GM12892 (cell line): ENCODE measurements at places on chromosomes 6 and 20.

DNA sequence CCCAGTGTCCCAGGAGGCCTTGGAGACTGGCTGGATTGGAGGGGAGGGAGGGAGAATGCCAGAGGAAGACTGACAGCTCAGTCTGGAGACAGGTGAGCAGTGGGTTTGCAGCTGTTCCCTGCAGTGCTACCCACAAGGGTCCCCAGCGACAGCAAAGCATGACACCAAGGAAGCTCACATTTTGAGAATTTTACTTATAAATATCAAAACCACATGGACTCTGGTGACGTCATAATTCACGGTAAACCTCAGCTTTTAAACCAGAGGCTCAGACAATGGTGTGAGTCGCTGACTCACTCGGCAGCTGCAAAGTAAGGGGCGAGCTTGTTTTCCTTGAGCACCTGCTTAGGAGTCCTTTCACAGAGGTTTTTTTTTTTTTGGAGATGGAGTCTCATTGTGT is 65.2 kb downstream of the THBS2 start:
- no peak for DNase-seq

DNA sequence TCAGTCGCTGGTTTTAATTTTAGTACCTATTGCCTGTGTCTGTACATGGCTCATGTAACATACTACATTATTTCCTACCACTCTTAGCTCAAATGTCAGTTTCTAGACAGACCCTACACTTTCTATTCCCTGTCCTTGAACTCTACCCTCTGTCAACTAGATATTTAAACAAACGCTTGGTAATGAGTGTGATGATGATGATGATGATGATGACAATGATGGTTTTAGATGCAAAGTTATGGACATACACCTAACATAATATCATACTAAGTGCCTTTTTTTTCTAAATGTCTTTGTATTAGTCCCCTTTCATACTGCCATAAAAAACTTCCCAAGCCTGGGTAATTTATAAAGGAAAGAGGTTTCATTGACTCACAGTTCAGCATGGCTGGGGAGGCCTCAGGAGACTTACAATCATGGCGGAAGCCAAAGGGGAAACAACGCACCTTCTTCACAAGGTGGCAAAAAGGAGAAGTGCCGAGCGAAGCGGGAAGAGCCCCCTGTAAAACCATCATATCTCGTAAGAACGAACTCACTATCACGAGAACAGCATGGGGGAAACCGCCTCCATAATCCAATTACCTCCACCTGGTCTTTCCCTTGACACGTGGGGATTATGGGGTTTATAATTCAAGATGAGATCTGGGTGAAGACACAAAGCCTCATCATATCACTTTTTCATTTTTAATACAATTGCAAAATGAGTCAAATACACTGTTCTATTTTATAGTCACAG is 87.1 kb downstream of the IBTK start:
- no peak for DNase-seq

DNA sequence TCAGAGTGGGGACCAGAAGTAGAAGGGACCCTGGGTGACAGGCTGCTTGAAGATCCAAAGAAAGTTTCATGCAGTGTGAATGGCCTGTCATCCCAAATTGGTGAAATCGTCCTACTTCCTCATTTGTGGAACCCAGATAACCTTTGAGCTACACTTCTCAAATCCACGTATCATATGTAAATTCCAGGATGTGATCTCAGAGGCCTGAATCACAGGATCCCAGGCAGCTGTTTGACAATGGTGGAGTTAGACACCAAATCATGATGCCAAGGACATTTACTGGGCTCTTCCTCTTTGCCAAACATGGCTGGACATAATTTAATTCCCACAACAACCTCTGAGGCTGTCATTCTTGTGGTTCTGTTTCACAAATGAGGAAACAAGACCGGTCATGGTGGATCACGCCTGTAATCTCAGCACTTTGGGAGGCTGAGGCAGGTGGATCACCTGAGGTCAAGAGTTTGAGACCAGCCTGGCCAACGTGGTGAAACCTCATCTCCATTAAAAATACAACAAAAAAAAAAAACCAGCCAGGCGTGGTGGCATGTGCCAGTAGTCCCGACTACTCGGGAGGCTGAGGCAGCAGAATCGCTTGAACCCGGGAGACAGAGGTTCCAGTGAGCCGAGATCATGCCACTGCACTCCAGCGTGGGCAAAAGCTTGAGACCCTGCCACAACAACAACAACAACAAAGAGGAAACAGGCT is 39.9 kb upstream of the TTPAL start:
- DNase-seq, result no peak

GRCh38 chr6:27894839-27895762 is 17.1 kb downstream of the OR2B2 start:
- DNase-seq, result no peak

GRCh38 chr20:10729785-10730184 is 56.0 kb upstream of the JAG1 start:
- DNase-seq, result no peak

GRCh38 chr6:34177181-34177591 is 31.3 kb upstream of the GRM4 start:
- no peak for DNase-seq

DNA sequence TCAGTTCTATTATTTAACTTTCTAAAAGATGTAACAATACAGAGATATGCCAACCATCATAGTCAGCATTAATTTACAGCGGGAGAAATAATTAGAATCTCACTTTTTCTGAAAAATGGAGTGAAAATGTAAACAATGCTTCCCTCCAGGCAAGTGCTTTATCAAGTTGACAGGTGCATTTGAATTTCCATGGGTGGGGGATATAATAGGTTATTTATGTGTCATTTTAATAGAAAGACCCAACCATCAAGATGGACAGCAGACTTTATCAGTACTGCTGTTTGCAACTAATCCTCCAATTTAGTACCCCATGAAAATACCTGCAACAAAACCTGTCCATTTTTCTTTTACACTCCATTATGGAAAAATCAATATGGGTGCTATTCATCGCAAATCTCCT is 780.1 kb downstream of the TFAP2A start:
- no peak for DNase-seq

GRCh38 chr6:7697820-7698623 is 27.9 kb upstream of the BMP6 start:
- no peak for DNase-seq

GRCh38 chr6:25279748-25280343 is 672 bp downstream of the CARMIL1 start:
- peak; percentile 20 for DNase-seq

DNA sequence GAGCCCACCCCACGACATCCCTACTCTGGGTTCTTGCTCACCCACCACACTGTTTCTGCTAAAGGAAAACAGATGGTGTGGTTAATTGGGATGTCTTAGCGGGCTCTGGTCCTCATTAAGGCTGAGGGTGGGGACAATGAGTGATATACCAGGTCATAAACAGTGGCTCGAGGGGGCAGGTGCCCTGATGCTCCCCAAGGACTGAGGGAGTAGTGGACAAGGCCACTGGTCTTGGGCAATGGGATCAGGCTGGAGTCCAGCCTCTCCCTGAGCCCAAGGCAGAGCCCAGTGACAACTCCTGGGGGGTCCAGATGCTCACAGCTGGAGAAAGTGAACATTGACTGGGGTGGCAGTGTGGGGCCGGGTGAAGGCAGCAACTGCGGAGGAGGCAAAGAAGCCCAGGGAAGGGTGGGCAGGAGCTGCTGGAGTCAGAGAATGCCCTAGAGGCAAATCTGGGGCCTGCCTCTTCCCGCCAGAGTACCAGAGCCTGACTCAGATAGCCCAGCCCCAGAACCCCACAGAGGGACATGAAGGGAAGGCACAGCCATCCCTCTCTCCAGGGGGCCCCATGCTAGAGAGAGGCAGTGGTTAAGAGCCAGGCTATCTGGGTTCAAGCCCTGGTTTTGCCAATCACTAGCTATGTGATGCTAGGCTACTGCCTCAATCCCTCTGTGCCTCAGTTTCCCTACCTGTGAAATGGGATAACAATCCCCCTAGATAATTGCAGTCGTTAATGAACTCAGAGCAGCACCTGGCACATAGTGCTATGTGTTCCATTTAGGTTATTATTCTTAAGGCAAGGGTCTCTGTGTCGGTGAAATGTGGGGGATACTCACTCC is 72.3 kb downstream of the MRPL14 start:
- no peak for DNase-seq

DNA sequence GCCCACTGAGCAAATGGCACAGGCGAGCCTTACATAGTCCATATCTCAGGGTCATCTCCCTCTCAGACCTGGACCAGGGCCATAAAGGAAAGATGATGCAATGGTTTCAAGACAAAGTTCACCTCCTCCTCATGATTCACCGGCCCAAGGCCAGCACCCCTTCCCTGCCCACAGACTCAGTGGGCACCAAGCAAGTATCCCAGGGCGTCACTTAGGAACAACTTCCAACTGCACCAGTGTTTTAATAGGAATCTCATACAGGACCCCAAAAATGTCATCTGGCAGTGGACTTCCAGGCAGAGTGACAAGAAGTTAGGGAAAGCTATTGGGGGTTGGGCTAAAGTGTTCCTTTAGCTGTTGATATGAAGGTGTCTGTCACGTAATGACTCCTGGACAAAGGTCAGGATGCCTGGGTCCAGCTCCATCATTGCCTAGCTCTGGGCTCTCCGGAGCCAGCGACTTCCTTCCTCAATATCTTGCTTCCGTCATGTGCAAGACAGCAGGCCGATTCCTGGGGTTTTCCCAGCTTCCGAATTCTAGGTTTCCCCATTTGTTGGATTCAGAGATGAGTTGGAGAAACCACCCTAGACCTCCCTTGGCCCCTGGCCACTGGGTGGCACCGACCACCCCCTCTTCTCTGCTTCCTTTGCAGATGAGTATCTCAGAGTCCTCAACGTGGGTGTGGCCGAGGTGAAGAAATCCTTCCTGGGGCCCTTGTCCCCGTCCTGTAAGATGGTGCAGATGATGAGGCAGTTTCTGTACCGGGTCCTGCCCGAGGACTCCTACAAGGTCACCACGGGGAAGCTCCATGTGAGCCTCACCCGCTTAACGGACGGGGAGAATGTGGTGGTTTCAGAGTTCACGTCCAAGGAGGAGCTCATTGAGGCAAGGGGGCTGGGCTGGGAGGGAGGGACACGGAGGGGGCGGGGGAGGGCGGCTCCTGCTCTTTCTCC is 21.1 kb downstream of the PNPLA1 start:
- no peak for DNase-seq
